ENCODE measurements at places on chromosomes 4 and X.

- DNase-seq: no peak
Observed at GRCh38 chr4:106353786-106354185, 14.8 kb downstream of the GIMD1 start.

- no peak for DNase-seq
Observed at GRCh38 chr4:57462843-57463242, 352.7 kb upstream of the IGFBP7 start.

DNA sequence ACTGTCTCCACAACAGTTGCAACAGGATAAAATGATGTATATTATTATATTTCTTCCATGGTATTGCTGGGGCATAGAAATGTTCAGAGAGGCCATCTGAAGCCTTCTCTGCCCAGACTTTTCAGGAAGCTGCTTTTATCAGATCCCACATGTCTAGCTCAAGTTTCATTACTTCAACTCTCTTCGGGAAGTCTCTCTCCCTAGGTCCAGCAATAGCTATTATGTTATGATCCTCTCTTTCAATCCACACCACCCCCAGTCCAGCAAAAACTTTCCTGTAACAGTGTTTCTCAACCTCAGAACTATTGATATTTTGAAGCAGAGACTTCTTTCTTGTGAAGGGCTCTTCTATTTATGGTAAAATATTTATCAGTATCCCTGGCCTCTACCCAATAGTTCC, 44.9 kb downstream of the CXCL1 start:
- no peak for DNase-seq

DNA sequence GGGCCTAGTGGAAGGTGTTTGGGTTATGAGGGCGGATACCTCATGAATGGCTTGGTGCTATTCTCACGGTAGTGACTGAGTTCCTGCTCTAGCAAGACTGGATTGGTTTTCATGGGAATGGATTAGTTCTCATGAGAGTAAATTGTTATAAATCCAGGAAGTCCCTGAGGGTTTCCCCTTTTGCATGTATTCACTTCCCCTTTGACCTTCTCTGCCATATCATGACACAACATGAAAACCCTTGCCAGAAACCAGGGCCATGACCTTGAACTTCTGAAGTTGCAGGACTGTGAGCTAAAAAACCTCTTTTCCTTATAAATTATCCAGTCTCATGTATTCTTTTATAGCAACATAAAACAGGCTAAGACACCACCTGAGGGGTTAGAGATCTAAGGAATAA, 529.7 kb upstream of the RPS6KA3 start:
- no peak for DNase-seq

DNA sequence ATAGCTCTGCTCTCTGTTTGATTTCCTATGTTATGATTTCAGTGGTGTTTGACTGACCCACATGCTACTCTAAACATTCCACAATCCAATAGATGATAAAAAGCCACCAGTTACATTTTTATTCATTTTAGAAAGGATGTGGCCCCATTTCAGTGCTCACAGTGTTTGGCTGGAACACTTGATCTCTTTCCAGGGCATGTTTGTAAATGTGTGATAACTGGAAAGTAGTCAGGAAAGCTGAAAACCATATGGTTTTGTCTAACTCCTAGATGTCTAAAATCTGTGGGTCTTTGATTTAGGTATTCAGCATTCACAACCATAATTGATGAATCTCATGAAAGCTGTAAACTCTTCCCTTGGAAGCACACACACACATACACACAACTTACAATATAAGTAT, 904.9 kb upstream of the AGA start:
- DNase-seq: no peak

GRCh38 chr4:40923316-40924095, 173.8 kb downstream of the NSUN7 start:
- DNase-seq: no peak

DNA sequence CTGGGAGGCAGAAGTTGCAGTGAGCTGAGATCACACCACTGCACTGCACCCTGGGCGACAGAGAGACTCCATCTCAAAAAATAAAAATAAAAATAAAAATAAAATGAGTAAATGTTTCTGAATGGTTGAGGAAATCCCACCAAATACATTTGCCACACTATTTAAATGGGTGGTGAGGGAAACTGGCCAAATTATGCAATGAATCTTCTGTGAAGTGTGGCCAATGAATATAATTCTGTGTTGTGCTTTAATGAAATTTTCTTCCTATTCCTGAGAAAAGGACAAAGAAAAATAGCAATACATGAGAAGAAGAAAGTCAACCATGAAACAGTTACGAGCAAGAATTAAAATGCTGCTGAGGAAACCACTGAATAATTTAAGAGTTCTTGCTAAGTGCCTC, 69.9 kb downstream of the CAMK2D start:
- no peak for DNase-seq

GRCh38 chr4:101954351-101954750, 163.8 kb downstream of the BANK1 start:
- DNase-seq: no peak

DNA sequence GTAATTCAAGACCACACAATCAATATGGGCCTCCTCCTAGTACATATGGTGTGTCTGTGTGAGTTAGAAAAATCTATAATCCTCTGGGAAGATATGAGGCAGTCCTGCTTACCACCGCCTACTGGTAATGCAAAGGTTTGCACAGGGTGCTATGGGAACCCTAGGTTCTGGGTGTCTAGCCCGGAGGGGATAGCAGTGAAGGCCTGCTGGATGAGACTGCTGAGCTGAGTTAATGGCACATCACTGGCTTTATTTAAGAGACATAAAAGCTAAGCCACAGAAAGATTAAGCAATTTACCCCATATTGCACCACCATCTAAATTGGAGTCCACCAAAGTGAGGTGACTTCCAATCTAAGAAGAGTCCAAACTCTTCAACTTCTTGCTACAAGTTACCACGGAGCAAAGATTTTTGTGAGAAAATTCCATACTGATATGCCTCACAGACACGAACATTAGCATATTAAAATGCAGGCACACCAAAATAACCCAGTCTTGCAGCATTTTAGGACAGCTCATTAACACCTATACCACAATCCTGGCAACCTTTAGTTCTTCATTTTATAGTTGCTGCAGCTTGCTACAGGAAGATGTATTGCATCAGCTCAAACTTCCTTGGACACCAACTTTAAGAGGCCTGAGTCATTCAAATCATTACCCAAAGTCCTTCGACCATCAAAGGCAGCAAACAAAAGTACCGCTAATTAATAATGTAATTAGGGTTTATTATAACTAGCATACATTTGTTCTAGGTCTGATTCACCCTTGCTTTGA, 13.7 kb downstream of the DGKK start:
- no peak for DNase-seq

GRCh38 chr4:683982-684622, 4.8 kb downstream of the SLC49A3 start:
- no peak for DNase-seq

- no peak for DNase-seq
Observed at GRCh38 chrX:9724711-9725110, 40.9 kb downstream of the GPR143 start.

DNA sequence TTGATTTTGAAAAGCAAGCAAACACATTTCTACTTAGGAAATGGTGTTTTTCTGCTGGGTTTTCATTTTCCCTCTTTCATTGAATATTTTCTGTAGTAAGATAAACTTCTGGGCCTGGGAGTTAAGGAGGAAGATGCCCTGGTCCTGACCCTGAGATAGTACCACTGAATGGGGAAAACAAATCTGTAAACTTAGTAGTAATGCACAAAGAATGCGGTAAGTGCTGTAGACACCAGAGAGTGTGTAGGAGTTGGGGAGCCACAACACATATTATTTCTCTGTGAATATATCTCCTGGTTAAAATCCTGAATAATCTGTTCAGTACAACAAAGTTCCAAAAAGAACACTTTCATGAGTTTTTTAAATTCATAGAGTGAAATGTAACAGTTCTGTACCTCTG, 178.3 kb downstream of the MAPK10 start:
- DNase-seq: no peak

GRCh38 chr4:144599621-144600020, 46.3 kb upstream of the HHIP start:
- no peak for DNase-seq

DNA sequence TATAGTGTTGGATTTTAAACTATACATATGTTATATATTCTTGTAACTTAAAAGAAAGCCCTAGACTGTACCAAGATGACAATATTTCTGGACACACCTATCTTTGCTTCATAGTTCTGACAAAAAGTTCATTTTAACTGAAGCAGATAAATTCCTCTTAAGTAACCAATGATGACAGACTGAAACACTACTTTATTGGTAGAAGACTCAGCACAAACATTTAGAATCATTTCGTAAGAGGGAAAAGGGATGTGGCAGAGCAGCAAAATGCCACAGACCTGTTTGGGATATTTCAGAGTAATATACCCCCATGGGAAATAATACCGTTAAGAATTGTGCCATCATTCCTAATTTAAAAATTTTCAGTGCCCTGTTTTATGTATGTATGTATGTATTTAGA, 56.2 kb downstream of the APOO start:
- DNase-seq: no peak

Measured in stimulated activated CD8-positive, alpha-beta memory T cell treated with anti-CD3 and anti-CD28 coated beads, Interleukin-7, amount 100 ng/mL, for 4 hours (primary cell).